ENCODE measurements at places on chromosomes 4 and X.
A peak's percentile ranks its signal among the peaks of the same experiment; 100 is the strongest.

DNA sequence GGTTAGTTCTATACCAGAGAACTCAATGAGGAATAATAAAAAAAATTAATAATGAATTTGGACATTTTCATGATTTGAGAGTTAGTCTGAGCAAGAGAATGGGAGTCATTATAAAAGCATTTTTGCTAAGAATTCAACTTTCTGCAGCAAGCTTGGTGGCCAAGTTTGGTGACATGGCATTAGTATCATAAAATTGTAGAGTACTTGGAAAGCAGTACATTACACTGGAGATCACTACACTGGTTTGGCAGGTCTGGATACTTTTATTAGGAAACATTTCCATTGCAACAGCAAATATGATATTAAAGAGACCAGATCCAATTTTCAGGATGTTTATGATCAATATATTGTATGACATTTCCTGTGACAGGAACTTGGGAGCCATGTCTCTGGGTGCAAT lies 249.1 kb upstream of the INTU start:
- DNase-seq: no peak

DNA sequence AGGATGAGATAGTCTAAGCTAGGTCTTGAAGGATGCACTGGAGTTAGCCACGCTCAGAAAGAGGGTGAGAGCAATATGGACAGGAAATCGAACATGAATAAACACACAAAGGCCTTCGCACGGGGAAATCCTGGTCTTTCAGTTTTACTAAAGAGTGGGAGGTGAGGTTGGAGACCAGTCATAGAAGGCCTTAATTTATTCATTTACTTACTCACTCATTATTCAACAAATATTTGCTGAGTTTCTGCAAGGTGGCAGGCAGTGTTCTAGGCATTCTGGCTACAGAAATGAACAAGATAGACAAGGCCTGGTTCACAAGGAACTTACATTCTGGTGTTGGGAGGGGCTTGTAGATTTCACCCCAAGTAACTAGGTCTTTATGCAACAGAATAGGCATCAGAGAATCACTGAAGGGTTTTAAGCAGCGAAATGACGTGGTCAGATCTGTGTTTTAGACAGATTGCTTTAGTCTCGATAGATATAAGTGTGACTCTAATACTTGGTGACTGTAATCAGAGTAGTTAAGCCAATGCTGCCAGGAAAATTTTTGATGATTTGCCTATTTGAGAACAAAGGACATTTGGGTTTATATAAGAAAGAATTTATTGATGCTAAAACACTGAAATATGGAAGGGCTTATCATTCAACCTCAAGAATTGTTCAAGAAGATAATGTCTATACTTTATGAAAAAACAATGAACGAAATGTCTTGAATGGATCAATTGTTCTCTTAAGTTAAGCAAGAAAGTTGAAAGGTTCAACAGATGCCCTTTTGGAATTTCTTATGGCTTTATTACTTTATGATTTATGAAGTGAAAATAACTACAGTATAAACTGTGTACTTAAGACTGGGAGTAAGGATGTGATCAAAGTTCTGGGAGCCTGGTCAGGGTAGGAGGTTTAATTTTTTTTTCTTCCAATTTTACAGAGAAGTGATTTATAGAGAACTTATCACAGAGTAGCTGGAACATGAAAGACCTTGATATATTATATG lies 184.4 kb upstream of the CASK start:
- DNase-seq: no peak

DNA sequence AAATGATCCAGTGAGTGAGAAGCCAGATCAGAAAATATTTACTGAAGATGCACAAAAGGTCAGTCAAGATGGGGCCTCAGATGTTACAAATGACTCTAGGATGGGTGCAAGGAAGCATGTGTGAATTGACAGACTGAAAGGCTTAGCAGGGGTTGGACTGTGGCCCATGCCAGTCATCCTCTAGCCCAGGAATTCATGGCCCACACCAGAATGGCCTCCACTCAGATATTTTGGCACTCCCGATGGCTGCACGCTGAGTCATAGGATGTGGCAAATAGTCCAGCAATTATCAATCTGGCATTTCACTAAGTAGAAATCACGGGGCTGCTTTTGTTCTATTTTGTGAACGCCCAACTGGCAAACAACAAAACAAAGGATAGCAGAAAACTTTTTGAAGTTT lies 406.5 kb downstream of the IQCM start:
- DNase-seq: peak; percentile 5

GRCh38 chr4:97238956-97239666 lies 904.2 kb downstream of the STPG2 start:
- DNase-seq: no peak

DNA sequence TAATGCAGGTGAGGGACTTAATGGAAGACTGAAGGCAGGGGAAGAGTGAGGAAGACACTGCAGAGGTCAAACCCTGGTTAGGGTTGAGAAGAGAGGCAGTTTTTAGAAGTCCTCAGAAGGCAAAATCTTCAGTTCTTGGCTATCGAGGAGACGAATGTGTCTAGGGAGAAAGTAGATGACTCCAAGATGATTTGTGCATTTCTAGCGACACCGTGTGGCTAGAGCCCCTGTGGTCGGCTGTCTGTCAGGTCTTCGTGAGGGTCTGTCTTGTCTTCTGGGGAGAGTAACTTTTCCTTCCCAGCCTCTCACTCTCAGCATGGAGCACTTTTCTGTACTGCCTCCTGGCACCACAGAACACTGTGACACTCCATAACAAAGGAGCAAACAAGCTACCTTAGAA lies 458.1 kb downstream of the STIM2 start:
- DNase-seq: no peak

DNA sequence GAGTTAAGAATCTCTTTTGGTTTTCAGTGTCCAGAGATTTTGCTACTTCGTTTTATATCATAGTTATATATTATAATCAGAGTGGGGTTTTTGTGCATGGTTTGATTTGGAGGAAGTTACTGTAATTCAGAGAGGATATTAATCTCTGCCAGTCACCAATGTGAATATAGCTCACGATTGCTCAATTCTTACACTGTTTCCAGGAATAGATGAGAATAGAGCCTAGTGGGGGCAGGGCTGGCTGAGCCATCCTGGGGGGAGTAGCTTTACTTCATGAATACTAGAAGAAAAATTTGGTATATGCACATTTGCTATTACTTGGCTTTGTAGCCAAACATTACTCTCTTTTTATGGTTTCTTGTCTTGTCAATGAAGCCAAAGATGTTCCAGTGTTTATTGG lies 60.9 kb upstream of the TRPC3 start:
- DNase-seq: no peak

DNA sequence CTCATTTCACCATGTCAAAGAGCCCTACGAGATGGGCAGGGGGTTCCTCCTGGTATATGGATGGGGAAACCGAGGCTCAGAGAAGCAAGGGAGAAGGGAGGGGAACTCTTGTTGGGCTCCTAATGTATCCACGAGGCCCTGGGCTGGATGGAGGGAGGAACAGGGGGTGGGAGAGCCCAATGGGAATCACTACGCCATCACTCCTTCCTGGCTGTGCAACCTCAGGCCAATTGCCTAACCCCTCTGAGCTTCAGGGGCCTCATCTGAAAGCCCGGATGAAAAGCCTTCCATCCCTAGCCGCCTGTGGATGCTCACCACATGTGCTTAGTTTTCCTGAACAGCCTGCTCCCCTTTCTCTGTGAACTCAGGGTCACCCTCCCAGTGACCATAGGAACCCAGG lies 57.8 kb downstream of the PPP2R2C start:
- DNase-seq: no peak

- no peak for DNase-seq
These were observed 583.4 kb downstream of the TRAM1L1 start for GRCh38 chr4:116501954-116502353.

- no peak for DNase-seq
These were observed 74.8 kb downstream of the IL15 start for GRCh38 chr4:141711211-141711610.

DNA sequence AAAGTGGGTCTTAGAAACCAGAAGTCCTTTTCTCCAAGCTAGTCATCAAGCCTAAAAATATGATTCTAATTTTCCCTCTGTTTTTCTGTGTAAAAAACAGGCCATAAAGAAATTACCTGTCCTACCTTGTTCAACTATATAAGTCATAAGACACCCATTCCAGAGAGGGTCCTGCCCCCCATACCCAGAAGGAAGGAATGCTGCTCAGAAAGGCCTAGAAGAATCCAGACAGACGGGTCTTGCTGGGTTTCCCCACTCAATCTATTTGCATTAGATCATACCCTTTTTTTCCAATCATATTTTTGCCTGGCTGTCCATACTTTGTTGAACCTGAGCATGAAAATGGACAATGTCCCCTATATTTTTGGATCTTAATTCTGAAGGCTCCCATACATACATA lies 16.3 kb upstream of the XAGE2 start:
- no peak for DNase-seq

DNA sequence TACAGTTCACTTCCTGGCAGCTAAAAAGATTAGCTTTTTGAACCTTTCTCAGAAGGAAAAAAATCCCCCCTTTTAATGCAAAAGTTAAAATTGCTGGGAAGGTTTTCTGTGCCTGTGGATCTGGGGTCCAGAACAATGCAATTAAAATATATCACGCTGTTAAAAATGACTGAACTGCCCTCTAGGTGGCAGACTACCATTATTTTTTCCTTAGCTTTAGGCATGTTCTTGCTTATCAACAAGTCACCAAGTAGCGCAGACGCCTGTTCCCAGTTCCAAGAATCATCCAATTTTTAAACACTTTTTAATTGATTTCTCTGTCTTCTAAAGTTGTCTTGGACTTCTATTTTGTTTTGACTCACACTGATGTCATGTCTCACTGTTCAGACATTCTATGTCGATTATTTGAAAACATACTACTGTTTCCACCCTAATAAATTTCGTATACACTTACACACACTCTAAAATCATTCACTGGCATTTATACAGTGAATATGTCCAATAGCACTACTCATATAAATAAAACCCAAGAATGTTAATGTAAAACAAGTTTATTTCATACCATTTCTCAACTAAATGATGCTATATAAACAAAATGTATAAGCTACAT lies 661.6 kb downstream of the RAPGEF2 start:
- peak; percentile 70 for DNase-seq

- DNase-seq: no peak
These were observed 340.8 kb downstream of the GRXCR1 start for GRCh38 chr4:43233321-43233720.

GRCh38 chr4:40473578-40474388 lies 138.7 kb downstream of the CHRNA9 start:
- DNase-seq: peak; percentile 68

DNA sequence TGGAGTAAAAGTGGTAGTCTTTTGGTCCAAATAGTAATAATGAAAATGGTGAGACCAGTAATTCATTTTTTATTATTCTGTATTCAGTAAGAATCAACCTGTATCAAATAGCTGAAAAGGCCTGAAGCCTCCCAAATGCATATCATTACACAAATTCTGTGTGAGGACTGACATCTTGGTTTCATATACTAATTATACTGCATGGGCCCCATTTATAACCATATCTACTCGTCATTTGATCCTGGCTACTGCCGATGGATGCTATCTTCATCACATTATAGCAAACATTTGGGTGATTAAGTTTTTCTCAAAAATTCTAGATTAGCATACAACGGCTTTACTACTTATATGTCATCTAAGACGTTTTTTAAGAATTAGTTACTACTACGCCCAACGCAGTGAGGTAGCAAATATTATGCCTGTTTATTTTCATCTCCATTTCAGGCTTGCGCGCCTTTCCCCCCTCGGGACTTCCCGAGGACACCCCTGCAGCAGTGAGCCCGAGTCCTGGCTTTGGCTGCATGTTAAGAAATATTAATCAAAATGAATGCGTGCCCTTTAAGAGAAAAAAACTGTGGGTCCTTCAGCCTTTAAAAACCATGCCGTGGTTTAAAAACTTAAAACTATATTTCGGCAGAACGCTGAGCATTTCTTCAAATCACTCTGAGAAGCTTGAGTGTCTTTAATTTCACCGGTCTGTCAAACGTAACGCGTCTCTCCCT lies 814 bp upstream of the MMAA start:
- DNase-seq: no peak

DNA sequence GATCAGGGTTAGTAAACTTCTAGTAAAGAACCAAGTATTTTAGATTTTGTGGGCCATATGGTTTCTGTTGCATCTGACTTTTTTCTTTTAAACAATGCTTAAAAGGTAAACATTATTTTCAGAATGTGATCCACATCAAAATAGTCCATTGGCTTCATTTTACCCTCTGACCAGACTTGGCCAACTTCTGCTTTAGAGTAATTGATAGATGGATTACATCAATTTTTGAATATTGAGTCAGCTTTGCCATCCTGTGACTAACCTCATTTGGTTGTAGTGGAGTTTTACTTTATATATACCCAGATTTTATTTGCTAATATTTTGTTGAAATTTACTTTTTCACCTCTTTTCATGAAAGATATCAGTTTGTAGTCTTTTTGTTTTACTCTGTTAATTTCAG lies 559.8 kb downstream of the TLL1 start:
- DNase-seq: no peak

GRCh38 chr4:146415829-146416228 lies 105.9 kb downstream of the SLC10A7 start:
- no peak for DNase-seq

- DNase-seq: no peak
These were observed 47.0 kb downstream of the SOD3 start for GRCh38 chr4:24842356-24842755.

- DNase-seq: peak; percentile 2
These were observed 38.1 kb downstream of the PNPLA4 start for GRCh38 chrX:7889135-7889534.

DNA sequence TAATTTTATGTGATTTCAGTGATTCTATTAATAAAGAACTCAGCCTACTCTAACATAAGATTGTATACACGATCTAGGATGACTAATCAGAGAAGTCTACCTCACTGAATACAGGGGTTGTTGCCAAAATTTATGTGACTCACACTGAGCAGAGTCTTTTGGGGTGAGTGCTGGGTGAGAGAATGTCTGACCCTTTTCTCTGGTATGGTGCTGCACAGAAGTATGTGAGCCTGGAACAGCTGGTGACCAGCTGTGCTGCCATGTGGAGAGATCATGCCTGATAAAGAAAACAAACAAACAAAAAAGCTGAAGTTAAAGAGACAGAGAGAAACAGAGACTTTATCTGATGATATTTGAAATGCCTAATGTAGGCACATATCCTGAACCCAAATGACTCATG lies 618.1 kb upstream of the GRIA3 start:
- DNase-seq: no peak

GRCh38 chr4:25123236-25123635 lies 37.0 kb downstream of the SEPSECS start:
- DNase-seq: no peak

GRCh38 chrX:75784680-75785491 lies at the start of gene MAGEE2:
TSS of gene MAGEE2 (minus strand) at chrX:75785254. CDS start at chrX:75785051, 203 bp downstream.
- no peak for DNase-seq

GRCh38 chr4:48462363-48462762 lies 20.8 kb upstream of the SLC10A4 start:
- no peak for DNase-seq

GRCh38 chrX:119698845-119699244 lies 5.9 kb upstream of the SEPTIN6 start:
- DNase-seq: peak; percentile 47

Data from LoVo (cell line).